ENCODE measurements at places on chromosomes 11 and 22.

DNA sequence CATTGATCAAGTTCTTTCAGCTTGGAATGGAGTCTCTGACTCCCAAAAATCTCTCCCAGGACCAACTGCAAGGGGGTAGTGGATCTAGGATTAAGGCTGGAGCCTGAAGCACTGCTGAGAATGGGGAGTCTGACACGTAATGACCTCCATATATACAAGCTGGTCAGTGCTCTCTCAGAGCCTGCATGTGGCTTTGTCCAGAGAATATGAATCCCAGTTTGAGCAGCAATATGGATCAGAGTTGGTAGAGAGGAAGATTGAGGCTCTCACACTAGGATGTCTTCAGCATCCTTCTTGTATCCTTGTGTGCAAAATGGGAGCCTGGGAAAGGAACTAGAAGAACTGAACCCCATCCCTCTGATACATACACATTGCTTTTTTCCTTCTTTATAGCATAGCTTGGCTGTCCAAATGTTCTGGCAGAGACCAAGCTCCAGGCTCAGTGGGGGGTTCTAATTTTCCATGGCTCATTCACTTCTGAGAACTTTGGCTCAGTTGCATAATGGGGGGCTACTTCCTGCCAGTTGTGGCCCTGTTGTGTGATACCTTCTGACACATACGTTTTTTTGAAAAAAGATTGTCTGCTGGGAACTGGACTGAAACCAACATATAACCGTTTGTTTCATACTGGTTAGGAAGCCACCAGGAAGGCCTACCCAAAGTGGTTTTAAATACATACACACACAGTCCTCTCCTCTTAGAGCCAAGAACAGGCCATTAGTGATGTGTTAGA is 138.2 kb downstream of the ETS1 start:
- H3K4me1 ChIP-seq, result peaks cover 38% of the 10 kb centered on the region
- no peak overlapping the region for H3K4me3 ChIP-seq
- H3K27me3 ChIP-seq, result no peaks in the 10 kb centered on the region
- peaks cover 5% of the 10 kb centered on the region for H3K36me3 ChIP-seq
- no peak for DNase-seq
- no peak overlapping the region for H3K27ac ChIP-seq

- peaks cover 55% of the 10 kb centered on the region for H3K27me3 ChIP-seq
- no peak overlapping the region for H3K4me3 ChIP-seq
- no peak for DNase-seq
- H3K27ac ChIP-seq, result no peak overlapping the region
- H3K36me3 ChIP-seq, result peaks cover 1% of the 10 kb centered on the region
These were observed 103.6 kb downstream of the TRIM29 start for GRCh38 chr11:120034176-120034875.

- H3K36me3 ChIP-seq, result peaks cover 17% of the 10 kb centered on the region
- no peaks in the 10 kb centered on the region for H3K4me1 ChIP-seq
- H3K27ac ChIP-seq, result no peak overlapping the region
- H3K4me3 ChIP-seq, result no peak overlapping the region
These were observed 58.1 kb downstream of the P4HA3 start for GRCh38 chr11:74253361-74253760.

DNA sequence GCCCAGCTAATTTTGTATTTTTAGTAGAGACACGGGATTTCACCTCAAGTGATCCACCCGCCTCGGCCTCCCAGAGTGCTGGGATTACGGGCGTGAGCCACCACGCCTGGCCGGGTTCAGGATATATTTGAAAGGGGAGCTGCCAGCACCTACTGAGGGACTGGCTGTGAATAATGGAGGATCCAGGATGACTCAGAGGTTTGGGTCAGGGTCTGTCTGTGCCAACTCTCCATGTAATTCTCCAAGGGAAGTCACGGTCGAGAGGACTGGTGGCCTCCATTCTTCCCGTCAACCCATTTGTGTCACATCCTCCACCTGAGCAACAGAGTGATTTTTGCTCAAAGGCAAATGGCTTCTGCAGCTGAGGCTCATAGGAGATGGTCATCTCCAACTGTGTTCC is 3.6 kb upstream of the ARRB1 start:
- H3K36me3 ChIP-seq, result peaks cover 14% of the 10 kb centered on the region
- H3K27ac ChIP-seq, result no peak overlapping the region
- H3K4me1 ChIP-seq, result peaks cover 28% of the 10 kb centered on the region
- DNase-seq, result no peak
- no peak overlapping the region for H3K4me3 ChIP-seq

DNA sequence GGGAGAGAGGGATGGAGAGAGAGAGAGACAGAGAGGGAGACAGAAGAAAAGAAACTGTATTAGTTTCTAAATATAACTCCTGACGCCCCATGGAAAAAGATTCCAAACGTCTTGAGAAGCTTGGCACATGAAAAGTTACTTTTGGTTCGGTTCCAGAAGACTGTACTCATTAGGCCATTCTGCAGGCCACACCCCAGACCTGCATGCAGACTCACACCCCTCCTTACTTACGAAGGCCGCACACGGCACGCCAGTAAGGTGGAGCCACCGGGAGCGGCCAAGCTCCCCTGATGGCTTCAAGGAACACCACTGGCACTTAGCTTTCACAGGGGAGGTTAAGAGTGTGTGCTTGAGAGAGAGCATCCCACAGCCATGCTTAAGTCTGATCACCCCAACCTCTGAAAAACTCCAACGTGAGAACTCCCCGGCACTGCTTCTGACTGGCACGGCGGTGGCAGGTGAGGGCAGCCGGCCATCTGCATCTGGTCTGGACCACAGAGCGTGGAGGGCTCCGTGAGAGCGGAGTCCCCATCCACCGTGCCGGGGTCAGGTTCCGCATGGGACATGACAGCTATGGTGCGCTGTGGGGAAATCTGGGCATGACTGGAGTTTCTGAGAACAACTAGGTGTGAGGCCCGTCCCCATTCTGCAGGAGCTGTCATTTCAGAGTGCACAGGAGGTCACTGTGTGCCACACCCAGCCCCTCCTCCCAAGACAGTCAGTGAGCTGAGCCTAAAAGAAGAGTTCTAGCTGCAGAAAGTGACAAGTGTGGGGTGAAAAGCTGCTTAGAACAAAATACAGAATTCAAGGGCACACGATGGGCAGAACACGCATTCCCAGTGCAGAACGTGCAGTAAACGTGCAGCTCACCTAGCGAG is 62.4 kb downstream of the MYH9 start:
- peaks cover 49% of the 10 kb centered on the region for H3K4me1 ChIP-seq
- no peak overlapping the region for H3K27ac ChIP-seq
- H3K4me3 ChIP-seq, result no peak overlapping the region
- no peak for DNase-seq
- H3K36me3 ChIP-seq, result peaks cover 84% of the 10 kb centered on the region
- H3K27me3 ChIP-seq, result no peaks in the 10 kb centered on the region

DNA sequence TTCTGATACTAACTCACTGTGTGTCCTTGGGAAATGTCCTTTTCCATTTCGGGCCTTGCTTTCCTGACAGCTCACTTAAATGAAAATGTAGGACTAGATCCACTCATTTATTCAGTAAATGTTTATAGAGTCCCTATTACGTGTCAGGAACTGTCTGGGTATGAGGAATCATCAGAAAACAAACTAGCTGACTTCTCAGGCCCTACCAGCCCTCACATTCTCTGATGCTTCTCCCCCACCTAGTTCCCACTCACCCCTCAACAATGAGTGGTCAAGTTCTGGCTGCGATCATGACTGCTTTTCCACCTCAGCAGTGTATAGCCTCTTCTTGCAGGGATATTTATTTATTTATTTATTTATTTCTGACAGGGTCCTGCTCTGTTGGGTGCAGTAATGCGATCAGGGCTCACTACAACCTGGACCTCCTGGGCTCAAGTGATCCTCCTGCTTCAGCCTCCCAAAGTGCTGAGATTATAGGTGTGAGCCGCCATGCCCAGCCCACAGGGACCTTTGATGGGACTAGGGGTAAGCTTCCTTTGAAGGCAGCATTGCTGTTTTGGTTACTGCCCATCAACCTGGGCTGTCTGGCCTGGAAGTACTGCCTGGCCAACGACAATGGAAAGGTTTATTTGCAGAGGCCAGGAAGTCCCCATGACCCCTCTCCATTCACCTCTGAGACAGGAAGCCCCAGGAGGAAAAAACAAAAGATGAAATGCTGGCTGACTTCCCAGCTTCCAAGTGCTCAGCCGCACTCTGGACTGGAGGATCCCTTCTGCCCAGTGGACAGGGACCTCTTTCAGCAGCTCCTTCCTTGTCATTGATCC is 33.1 kb upstream of the POLD3 start:
- H3K4me1 ChIP-seq, result no peaks in the 10 kb centered on the region
- peaks cover 47% of the 10 kb centered on the region for H3K27me3 ChIP-seq
- H3K27ac ChIP-seq, result no peak overlapping the region
- no peak overlapping the region for H3K4me3 ChIP-seq
- DNase-seq, result no peak

DNA sequence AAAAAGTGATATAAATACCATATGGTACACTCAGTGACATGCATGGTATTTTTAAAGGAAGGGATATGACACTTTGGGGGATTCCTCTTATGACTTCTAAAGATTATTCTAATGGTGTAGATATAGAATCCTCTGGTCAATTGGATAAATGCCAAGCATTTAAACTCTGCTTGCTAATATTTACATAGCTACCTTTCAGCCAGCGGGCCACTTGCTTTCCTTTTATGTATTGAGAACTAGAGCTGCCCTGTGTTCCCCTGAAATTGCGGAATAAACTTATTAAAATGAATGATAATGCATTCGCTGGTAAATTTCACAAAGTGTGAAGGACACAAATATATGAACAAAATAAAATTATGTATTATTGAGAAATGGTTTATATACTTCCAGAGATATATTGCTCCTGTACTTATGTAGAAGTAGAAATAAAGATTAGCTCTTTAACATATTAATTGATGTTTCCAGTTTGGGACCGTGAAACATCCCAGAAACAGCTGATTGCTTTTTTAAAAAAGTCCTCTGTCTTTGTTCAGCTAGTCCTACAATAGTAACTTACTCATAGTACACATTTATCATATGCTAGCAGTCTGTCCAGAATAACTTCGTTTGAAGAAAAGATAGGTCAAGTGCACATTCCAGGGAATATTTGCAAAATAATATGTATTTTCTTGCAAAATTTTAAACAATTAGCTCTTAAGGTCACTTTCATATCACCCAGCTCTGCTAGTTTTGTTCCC is 40.1 kb upstream of the CARD18 start:
- H3K36me3 ChIP-seq, result no peaks in the 10 kb centered on the region
- H3K4me3 ChIP-seq, result no peak overlapping the region
- no peak overlapping the region for H3K27ac ChIP-seq
- peaks cover 31% of the 10 kb centered on the region for H3K27me3 ChIP-seq

DNA sequence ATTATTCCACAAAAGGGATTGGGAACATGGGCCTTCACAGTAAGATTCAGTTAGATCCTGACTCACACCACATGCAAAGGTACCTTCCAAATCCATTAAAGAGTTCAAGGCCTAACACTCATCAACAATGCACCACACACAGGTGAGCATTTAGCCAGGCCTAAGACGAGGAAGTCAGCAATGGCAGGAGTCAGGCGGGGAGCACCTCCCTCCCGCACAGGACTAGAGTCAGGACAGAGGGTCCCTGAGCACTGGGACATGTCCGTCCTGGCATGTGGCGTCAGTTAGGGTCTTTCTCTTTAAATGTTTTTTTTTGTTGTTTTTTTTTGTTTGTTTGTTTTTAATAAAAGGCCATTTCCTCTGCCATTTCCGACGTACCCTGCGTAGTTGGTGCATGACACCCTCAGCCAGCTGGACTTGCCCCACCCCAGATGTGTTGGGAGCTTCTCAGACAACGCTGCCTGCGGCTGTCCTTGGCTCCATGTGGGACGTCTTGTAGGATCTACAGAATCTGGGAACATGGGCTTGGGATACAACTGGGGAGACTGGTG is 1458.6 kb downstream of the BRD1 start:
- no peaks in the 10 kb centered on the region for H3K4me1 ChIP-seq
- no peak for DNase-seq
- H3K4me3 ChIP-seq, result no peak overlapping the region
- H3K36me3 ChIP-seq, result no peaks in the 10 kb centered on the region
- H3K27me3 ChIP-seq, result peaks cover 17% of the 10 kb centered on the region

DNA sequence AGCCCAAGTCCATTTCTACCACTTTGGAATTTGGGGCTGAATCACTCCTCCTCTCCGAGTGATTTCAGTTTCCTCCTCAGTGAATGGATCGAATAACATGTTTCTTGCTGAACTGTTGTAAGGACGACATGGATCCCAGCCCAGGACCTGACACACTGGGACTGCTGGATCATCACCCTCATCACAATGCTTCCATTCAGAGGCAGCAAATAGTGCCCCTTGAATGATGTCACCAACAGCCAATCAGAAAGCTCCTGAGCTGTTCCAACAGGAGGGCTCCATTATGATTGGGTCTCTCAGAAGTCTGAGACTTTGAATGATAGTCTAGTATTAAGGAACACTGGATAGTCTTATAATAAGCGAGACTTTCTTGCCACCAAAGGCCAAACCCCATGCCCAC is 158.9 kb downstream of the MYO18B start:
- H3K36me3 ChIP-seq, result no peaks in the 10 kb centered on the region
- no peaks in the 10 kb centered on the region for H3K4me1 ChIP-seq
- H3K27me3 ChIP-seq, result peaks cover 38% of the 10 kb centered on the region
- no peak overlapping the region for H3K4me3 ChIP-seq
- DNase-seq, result no peak

DNA sequence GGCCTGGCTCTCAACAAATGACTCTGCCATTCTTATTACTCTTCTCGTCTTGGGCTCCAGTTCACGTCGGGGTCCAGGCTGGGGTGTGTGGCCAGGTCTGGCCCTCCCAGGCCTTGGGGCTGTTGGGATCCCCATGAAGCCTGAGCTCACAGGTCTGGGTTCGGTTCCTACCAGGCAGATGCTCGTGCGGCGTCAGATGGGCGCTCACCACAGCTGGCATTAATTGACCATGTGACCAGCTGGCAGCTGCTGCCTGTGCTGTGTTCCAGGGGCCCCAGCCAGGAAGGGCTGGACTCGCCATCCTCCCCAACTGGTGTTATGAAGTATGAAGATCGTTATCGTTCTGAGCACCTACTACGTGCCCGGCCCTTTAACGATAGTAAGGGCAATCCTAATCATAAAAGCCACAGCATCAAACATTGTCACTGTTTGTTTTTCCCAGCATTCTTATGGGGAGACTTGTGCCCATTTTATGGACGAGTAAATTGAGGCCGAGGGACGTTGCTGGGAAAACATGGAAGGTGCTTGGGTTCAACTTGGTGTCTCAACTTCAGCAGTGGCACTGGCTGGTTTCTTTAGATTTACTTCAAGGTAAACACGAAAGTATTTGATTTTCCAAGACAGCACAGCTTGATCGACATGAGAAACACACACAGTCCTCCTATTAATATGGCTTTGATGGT is 26.8 kb upstream of the CACNG2 start:
- H3K4me1 ChIP-seq, result no peaks in the 10 kb centered on the region
- DNase-seq, result no peak
- H3K27me3 ChIP-seq, result peaks cover 49% of the 10 kb centered on the region

- no peak overlapping the region for H3K27ac ChIP-seq
- no peak for DNase-seq
- peaks cover 1% of the 10 kb centered on the region for H3K27me3 ChIP-seq
- H3K36me3 ChIP-seq, result no peaks in the 10 kb centered on the region
- H3K4me1 ChIP-seq, result no peaks in the 10 kb centered on the region
These were observed 66.8 kb downstream of the THAP12 start for GRCh38 chr11:76313913-76314740.

Data from central memory CD8-positive, alpha-beta T cell (primary cell).